Ascending aorta (tissue), 2 donors: ENCODE measurements at places on chromosomes 5 and 9. TPM values are rescaled to one million over a fixed set of nuclear protein-coding genes. Genes with fewer than 3 reads are reported as not detected.

The GAPT gene
- not detected for total RNA-seq

The PIK3R1 gene
- 89.3 TPM for total RNA-seq

The DMRTA1 gene
- not detected for total RNA-seq

DNA sequence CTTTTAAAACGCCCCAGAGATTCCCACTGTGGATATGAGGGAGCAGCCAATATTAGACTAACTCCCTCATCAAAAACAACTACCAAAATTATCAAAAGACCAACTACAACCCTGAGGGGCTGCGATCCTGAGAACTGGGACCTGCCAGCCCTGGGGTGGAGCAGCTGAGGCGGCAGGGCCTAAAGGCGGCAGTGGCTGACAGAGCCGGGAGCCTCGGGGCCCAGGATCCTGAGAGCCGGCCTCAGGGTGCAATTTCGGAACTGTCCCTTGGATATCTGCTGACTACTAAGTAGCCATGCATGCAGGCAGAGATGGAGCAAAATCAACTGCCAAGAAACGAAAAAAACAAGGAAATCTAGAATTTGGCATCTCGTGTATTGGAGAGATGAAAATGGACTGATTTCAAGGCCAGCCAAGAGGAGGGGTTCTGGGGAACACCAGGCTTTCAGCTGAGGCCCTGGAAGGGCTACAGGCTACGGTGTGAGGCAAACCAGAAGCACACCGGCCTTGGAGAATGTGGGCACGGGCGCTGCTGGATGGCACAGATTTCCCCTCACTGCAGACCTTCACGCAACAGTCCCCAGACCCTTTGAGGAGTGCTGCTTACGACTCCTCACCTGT, 63.6 kb upstream of the UBAC1 start:
- no peak overlapping the region for H3K27ac ChIP-seq
- no peak overlapping the region for H3K4me3 ChIP-seq
- H3K4me1 ChIP-seq, result peaks cover 4% of the 10 kb centered on the region
- DNase-seq, result peak; percentile 22

DNA sequence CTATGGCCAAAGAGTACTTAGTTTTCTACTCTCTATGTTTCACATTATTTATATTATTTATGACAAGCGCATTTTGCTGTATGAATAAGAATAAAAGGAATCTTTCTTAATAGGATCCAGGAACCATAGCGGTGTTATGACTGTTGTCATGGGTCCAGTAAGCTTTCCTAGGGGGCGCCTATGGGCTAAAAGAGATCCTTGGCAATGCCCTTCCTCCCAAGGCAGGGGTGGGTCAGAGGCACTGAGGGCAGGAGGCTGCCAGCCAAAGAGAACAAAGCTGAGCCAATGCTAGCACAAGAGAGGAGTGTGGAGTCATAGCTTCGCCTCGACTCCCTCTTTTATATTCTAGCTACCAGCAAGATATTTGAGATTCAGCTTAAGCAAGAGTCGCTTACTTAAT, 98.4 kb upstream of the GNAQ start:
- no peaks in the 10 kb centered on the region for H3K27me3 ChIP-seq
- H3K4me3 ChIP-seq, result no peak overlapping the region
- no peaks in the 10 kb centered on the region for H3K36me3 ChIP-seq
- H3K27ac ChIP-seq, result no peak overlapping the region

DNA sequence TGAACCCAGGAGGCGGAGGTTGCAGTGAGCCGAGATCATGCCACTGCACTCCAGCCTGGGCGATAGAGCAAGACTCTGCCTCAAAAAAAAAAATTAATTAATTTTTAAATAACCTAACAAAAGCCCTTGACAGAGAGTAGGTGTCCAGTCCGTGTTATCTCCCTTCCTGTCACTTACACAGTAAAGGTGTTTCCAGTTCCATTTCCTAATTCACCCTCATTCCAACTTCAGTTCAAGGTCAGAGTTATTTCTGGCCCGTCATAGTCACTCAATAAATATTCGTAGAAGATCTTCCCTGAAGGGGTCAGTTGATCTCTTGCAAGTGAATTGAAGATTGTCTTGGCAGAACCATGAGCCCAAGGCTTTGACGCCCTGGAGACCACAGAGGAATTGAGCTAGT, 16.4 kb upstream of the ERGIC1 start:
- H3K36me3 ChIP-seq, result no peaks in the 10 kb centered on the region
- H3K27me3 ChIP-seq, result no peaks in the 10 kb centered on the region
- DNase-seq, result no peak
- H3K27ac ChIP-seq, result no peak overlapping the region
- no peaks in the 10 kb centered on the region for H3K4me1 ChIP-seq

DNA sequence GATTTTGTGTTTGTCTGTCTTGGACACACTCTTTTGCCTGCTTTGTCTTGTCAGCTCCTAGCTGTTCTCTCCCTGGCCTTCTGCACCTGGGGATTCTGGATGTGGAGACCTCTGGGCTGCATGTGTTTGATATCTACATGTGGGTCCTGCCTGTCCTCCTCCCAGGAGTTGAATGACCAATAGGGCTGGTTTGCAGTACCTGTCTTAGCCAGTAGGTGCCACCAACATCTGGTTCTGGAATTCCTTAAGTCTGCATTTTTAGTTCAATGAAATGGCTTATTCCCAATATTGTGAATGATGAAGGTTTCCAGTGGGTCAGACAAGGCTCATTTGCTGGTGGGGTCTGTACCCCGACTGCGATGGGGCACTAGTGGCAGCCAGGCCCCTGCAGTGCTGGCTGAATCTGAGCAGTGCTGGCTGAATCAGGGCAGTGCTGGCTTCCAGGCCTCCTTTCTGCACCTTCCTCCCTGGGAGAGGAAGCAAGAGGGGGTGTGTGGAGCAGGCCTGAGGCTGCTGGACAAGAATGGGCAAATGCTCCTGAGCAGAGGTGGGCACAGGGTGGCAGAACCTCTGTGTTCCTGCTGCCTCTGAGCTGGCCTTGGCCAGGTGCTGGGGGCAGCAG, 73.3 kb downstream of the RXRA start:
- DNase-seq, result no peak
- no peak overlapping the region for H3K4me3 ChIP-seq
- H3K27ac ChIP-seq, result no peak overlapping the region
- peaks cover 8% of the 10 kb centered on the region for H3K36me3 ChIP-seq

GRCh38 chr9:135517407-135517822, 3.8 kb upstream of the LCN1 start:
- no peak overlapping the region for H3K4me3 ChIP-seq
- H3K27me3 ChIP-seq, result no peaks in the 10 kb centered on the region
- no peaks in the 10 kb centered on the region for H3K36me3 ChIP-seq
- no peaks in the 10 kb centered on the region for H3K4me1 ChIP-seq
- H3K27ac ChIP-seq, result no peak overlapping the region

GRCh38 chr5:60727033-60727679, 27.2 kb upstream of the DEPDC1B start:
- H3K4me1 ChIP-seq, result no peaks in the 10 kb centered on the region
- no peaks in the 10 kb centered on the region for H3K36me3 ChIP-seq
- no peaks in the 10 kb centered on the region for H3K27me3 ChIP-seq
- H3K4me3 ChIP-seq, result no peak overlapping the region

DNA sequence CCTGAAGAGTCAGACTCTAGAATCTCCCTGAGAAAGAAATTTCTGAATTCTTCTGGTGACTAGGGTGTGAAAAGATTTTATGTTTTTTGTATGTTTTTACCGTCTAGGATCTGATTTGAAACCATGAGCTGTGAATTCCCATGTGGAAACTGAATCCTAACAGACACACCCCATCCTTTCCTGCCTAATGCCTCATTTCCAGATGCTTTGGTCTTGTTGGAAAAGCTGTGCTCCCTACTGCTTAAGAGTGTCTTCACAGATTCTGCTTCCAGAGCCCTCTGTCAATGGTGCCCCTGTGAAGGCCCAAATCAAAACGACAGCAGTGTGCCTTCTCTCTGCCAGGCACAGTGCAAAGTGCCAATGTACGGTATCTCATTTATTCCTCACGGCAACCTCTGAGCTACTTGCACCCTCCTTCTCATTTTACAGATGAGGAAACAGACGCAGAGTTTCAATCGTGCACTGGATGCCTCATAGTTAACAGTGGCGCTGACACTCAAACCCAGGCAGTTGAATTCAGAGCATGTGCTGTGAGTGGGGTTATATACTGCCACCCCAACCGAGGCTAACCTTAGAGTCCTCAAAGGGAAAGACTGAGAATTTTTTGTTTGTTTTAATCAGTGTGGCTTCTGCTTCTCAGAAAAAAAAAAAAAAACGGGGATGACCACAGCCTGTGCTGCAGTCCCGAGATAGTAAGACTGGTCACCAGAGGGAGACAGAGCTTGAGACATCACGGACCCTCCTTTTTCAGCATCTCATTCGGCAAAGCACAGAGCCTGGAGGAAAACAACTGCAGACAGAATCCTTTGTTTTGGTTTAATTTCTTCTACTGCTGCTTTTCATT, 188.4 kb downstream of the SNCAIP start:
- no peaks in the 10 kb centered on the region for H3K36me3 ChIP-seq
- H3K27me3 ChIP-seq, result no peaks in the 10 kb centered on the region
- no peak for DNase-seq
- H3K4me3 ChIP-seq, result no peak overlapping the region
- peak overlapping the region; percentile 63 for H3K27ac ChIP-seq

The FOXD4 gene
- total RNA-seq, result not detected

The SELENOP gene
- 119 TPM for total RNA-seq
